Activated CD8-positive, alpha-beta memory T cell treated with anti-CD3 and anti-CD28 coated beads for 1 hour (primary cell): ENCODE measurements at places on chromosomes 1 and 21.

DNA sequence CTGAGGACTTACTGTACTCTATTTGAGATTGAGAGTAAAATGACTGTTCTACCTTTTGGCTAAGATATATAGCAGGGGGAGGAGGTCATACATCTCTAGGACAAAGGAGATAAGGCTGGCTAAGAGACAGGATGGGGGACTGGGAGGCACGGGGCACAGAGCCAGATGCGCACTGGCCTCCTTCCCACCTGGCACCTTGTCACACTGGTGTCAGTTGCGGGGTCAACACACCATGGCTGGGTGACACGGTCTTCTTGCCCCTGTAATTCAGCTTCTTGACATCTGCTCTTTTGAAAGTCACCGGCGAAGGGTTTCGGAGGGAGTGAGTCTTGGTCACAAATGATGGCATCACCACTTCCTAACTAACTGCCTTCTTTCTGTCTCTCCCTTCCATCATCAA, 177.3 kb downstream of the ZSCAN20 start:
- no peak for DNase-seq

DNA sequence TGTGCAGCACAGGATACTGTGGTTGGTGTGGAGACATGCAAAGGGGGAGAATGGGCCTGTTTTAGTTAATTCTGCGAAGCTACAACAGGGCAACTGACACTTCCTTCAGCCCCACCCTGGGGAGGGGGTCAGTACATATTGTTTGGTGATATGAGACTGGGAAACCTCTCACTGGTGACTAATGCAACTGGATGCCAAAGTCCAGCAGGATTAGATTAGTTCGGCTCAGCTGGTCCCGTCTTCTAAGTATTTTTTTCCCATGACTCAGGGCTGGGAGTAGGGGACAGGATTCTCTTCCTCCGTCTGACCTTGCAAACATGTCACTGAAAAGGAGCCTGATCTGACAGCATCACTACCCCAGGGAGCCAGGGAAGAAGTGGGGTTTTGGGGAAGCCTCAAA, 43.0 kb downstream of the PLXNA2 start:
- DNase-seq, result no peak

DNA sequence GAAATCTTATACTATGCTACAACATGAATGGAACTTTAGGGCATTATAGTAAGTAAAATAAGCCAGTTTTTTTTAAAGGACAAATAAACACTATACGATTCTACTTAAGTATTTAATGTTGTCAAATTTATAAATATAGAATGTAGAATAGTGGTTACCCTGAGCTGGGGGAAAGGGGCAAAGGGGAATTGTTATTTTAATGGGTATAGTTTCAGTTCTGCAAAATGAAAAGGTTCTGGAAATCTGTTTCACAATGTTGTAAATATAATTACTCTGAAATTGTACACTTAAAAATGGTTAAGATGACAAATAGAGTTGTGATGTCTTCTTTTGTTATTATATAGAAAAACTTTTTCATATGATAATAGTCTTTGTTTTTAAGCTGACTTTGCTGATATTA, 366.3 kb downstream of the MRPL39 start:
- DNase-seq, result no peak

- peak; percentile 45 for DNase-seq
These were observed 117.8 kb downstream of the HHAT start for GRCh38 chr1:210446479-210446878.

GRCh38 chr1:197013234-197013633, 35.9 kb downstream of the CFHR5 start:
- no peak for DNase-seq

DNA sequence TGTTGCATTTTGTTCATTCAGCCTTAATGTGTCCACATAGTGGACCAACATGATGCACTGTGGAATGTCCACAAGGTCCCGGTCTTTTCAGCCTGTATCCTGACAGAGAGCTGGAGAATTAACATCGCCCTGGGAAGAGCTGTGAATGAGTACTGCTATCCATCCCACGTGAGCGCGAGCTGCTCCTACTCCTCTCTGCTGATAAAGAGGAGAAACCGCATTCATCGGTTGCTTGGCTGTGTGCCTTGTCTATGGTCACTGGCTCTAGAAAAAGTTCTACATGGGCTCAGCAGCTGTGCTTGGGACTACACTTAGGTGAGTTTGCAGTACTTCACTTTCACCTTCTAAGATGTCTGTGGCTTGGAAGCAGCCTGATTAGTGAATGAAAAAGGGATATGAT, 31.1 kb upstream of the IGSF5 start:
- DNase-seq, result no peak

GRCh38 chr21:36504067-36505058, 24.4 kb upstream of the CLDN14 start:
- no peak for DNase-seq

GRCh38 chr1:32828341-32828740, 10.9 kb downstream of the S100PBP start:
- no peak for DNase-seq

DNA sequence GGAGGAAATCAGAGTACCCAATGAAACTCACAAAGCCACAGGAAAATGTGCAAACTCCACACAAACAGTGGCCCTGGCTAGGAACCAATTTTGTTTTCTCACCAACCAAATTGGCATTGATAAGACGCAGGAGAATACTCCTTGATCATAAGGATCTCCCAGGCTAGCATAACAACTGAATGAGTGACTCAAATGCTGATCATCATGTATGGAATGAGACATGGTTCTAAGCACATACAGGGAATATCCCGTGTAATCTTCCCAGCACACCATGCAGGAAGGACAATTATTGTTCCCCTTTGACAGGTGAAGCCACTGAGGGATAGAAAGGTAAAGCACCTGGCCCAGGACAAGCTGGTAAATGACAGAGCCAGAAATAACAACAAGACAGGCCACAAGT, 180.0 kb upstream of the DUSP10 start:
- no peak for DNase-seq

- no peak for DNase-seq
These were observed 868.7 kb upstream of the ADGRL4 start for GRCh38 chr1:79875187-79875586.

GRCh38 chr1:229171934-229172333, 99.0 kb upstream of the RAB4A start:
- DNase-seq, result no peak

DNA sequence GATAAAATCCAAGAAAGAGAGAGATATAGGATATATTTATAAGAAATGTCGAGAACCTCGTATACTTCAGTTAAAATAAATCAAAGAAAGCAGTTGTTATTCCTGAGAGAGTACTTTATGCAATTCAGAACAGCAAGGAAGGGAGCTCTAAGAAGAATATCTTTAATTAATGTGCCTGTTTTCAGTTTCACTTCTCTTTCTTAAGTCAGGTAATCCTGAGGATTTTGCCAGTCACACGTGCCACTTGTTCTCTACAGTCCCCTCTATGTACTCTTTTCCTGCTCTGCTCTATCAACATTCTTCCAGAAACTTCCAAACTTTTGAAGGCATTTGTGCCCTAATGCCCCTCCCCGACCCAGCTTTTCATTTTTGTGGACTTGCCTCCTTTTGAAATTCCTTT, 211.9 kb downstream of the AKT3 start:
- no peak for DNase-seq
